HCEC 1CT (cell line): ENCODE measurements at places on chromosomes 1 and 21.

DNA sequence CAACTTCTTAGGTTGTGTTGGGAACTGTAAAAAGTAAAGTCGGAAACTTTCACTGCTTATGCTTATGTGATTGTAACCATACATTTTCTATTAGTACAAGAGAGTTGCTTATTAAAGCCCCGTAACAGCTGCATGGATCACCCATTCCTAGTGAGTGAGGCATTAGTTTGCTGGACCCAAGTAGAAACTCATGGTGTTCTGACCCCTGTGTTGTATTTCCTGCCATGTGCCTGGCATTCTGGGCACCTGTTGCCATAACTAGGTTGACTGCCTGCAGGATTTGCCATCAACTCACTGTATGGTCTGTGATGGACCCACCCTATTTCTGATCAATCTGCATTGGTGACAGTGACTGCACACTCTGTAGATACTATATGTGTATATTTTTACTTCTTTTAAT, 173.0 kb downstream of the PGBD5 start:
- no peak for DNase-seq

- no peak for DNase-seq
These were observed 14.5 kb downstream of the NUAK2 start for GRCh38 chr1:205306929-205307566.

- DNase-seq: peak; percentile 64
These were observed 1.8 kb downstream of the CD160 start for GRCh38 chr1:145720878-145721671.

GRCh38 chr1:226021401-226021800, 22.3 kb upstream of the SDE2 start:
- no peak for DNase-seq

- peak; percentile 75 for DNase-seq
These were observed 7.9 kb downstream of the MYBPHL start for GRCh38 chr1:109298666-109299557.

DNA sequence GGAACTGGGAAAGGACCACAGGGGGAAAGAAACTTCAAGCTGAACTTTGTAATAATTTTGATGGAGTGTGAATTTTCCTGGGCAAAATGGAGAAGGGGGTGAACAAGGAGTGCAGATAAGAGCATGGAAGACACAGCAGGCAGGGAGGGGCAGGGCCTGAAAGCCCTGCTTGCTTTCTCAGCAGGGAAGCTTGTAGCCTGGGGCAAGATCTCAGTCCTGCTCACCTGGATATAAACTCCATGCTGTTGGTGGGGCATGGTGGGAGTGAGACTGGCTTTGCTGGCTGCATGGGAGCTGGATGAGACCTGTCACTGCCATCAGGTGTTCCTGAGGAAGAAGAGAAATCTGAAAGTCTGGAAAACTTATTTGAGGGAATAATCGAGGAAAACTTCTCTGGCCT, 58.7 kb upstream of the RC3H1 start:
- no peak for DNase-seq

DNA sequence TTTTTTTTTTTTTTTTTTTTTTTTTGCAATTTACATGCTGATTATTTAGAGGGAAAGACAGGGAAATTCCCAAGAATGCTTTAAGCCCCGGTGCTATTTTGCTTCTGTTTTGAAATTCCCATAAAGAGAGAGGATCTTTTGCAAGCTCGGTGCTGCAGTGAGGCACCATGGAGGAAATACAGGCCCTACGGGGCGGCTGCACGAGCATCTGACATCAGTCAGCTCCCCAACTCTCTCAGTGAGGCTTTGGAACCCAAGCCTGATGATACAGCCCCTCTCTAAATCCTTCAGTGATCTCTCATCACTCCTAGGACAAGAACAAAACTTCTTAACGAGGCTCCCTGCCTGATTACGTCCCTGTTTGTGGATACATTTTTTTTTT, 791 bp upstream of the CHI3L1 start:
- DNase-seq: no peak

DNA sequence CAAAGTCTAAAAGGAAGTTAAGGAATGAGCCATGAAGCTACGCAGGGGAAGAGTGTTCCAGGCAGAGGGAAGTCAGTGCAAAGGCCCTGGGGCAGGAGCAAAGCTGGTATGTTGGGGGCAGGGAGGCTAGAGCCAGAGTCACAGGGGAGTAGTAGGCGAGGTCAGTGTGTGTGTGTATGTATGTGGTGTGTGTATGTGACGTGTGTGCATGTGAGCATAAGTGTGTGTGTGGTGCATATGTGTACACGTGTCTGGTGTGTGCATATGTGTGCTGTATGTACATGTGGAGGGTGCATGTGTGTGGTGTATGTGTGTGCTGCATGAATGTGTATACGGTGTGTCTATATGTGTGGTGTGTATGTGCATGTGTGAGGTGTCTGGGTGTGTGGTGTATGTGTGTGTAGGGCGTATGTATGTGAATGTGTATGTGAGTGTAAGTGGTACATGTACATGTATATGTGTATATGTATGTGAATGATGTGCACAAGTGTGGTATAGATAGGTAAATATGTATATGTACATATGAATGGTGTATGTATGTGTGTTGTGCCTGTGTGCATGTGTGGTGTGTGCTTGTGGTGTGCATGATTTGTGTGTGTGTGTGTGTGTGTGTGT, 20.8 kb upstream of the NID1 start:
- no peak for DNase-seq

DNA sequence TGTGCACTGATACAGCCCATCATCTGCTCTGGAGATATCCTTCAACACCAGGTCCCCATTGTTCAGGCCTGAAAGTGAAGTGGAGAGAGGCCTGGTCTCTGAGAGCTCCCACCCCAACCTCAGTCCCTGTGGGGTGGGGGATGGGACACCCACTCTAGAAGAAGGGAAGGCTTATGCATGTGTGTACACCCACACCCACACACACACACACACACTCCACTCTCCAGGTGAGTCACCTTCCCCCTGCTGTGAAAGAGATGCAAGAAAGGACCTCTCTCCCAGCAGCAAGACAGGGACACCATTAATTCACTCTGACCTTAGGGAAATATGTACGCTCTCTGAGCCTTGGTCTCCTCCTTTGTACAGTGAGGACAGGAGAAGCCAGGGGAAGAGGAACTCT, 5.9 kb downstream of the VSIG8 start:
- no peak for DNase-seq

DNA sequence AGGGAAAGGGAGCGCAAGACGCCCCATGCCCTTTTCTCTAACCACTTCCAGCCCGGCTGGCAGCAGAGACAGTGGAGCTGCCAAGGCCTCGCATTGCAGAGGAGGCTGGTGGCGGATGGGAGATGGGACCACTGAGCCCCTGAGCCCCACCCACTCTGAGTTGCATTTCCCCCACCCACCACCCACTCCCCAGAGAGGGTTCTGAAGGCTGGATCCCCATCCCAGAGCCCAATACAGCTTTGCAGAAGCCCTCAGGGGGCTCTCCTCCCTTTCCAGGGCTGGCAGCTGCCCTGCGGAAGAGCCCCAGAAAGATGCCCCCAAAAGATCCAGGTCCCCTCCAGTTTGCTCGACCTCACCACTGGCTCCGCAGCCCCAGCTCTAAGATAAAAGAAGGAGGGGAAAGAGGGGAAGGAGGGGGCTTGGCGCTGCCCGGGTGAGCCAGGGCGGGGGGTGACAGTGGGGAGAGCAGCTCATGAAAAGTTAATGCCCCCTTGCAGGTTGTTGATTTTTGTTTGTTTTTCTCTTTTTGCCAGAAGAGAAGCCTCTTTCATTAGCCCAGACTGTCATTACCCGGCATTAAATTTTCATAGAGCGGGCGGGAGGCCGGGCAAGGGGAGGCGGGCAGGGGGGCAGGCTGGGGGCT, 38.4 kb upstream of the CASZ1 start:
- no peak for DNase-seq

DNA sequence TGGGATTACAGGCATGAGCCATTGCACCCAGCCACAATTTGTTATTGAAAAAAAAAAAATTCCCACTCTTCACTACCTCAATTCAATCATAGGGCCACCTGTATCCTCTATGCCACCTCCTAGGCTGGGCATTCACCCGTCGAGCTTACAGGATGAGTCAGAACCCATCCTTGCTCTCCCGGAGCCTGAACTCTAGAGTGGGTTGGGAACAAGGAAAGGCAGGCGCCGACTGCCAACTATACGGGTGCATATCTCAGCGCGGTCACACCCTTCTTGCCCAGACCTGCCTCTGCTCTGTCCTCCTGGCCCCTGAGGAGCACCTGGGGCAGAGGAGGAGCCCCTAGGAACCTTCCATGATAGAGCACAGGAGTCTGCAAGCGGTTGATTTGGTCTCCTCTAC, 21.4 kb upstream of the LBR start:
- DNase-seq: no peak

GRCh38 chr1:107451715-107452114, 310.9 kb downstream of the NTNG1 start:
- no peak for DNase-seq

GRCh38 chr1:8463144-8463927, 145.4 kb downstream of the SLC45A1 start:
- peak; percentile 70 for DNase-seq

- DNase-seq: no peak
These were observed 41.9 kb downstream of the NEK2 start for GRCh38 chr1:211633524-211633846.

- DNase-seq: no peak
These were observed 18.4 kb downstream of the CCT8 start for GRCh38 chr21:29055080-29055479.

DNA sequence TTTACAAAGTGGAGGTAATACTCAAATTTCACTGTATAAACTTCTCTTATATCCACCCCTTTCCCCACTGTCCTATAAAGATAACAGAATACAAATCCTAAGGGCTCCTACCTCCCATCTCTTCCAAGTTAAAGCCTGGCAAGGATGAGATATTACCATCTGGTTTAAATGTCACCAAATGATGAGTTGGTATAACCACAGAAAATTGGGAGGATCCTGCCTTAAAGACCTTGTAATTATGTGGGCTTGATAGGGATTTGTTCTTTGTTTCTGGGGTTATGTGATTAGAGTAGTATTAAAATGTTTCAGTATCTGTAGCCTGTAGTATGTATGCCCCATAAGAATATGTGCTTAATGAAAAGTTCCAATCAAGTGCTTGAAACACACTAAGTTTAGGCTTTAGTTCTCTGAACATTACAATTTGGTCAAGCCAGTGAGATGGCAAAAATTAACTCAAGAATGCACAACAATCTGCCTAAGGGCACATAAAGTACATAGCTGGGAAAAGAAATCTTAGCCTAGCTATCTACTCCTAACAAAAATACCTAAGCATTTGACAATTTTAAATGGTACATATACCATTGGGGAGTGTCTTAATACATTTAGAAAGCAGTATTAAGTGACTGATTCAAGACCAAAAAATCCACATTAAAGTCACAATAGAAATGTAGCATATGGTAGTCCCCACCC, 14.0 kb downstream of the KDM5B start:
- no peak for DNase-seq

- DNase-seq: no peak
These were observed 146.2 kb upstream of the KRTAP19-8 start for GRCh38 chr21:31184459-31184858.

- DNase-seq: no peak
These were observed 119.7 kb upstream of the LMO4 start for GRCh38 chr1:87208931-87209330.

GRCh38 chr1:73804935-73805334, 393.0 kb downstream of the LRRIQ3 start:
- DNase-seq: no peak

DNA sequence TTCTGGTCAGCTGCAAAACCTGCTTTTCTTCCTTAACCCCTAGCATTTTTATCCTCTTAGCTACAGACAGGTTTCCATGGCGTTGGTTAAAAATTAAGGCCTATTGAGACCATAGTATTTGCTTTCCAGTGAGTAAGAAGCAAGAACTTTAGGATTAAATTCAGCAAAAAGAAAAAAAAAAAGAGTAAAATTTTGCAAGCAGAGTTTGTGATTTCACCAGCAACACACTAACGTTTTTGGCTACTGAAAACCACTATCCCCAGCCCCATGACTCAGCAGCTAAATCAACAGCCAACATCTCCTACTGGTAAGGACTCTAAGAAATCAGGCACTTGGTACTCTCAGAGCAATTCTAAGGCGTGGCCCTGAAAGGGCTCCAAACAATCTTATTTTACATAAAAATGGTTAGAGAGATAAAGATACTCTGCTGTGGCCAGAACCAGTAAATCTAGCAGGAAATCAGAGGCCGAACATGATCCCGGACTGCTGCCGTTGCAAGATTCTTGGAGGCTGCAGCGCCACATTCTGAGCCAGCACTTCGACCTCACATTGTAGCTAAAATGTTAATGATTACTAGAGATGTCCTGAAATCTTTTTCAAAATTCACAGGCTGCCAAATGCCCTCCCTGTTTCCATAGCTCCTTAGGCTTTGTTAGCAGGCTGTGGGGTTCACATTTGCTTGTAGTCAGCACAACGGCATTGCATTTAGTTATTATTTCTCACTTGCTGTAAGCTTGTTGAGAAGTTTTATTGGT, 1.6 kb upstream of the ENO1 start:
- peak; percentile 92 for DNase-seq

DNA sequence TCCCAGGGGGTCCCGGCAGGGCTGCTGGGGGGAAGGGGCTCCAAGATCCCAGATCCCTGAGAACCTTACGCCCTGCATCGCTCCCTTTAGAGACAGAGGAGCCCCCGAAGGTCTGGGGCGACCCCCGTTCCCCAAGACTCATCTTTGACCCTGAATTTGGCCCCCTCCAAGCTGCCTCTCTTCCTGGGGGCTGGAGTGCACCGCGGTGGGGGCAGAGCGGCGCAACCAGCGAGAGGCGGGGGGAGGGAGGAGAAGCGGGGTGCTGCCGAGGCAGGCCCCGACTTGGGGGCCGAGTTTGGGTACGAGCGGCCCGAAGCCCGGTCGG, 5.4 kb upstream of the PLEKHG5 start:
- DNase-seq: no peak

DNA sequence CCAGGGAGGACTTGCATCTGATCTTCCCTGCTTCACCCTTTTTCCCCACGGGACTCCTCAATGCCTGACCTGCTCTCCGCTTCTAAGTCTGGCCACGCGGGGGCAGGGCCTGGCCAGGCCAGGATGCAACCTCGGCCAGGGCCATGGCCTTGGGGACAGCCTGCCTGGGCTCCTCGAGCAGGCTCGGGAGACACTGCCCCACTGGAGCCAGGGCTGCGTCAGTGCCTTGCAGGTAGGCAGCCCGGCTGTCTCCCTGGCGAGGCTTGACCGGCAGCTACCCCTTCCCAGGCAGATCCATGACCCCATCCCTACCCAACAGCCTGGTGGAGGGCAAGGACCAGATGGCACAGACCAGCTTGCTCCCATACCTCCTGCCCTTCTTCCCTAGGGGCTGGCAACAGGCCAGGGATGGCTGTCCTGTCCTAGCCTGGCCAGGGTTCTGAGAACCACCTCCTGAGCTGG, 2.7 kb upstream of the PRDM16 start:
- no peak for DNase-seq
